ENCODE measurements at places on chromosomes 2 and 18.

- DNase-seq = peak; percentile 64
These were observed 510.3 kb upstream of the SETBP1 start for GRCh38 chr18:44170208-44170880.

- DNase-seq = peak; percentile 84
These were observed 304.2 kb downstream of the CYP26B1 start for GRCh38 chr2:71843391-71843850.

- DNase-seq = no peak
These were observed 144.1 kb downstream of the EVA1A start for GRCh38 chr2:75416420-75417342.

GRCh38 chr2:28000287-28000686, 109.8 kb downstream of the BABAM2 start:
- no peak for DNase-seq

- no peak for DNase-seq
These were observed 12.5 kb downstream of the PASK start for GRCh38 chr2:241136661-241137260.

DNA sequence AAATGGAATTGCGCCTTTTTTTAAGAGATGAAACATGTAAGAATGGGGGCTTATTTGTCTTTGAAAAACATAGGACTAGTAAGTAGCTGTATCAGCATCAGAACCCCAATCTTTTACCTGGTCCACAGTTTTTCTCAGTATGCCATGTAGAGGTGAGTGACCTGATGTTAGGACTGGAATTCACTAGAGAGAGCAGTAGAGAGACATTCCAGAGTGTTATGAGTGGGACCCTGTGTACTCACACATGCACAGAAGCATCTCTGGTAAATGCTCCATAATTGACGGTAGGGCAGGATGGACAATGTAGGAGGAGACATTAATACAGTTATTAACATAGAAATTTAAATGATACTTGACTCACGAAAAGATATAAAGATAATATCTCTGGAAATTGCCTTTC, 1.4 kb upstream of the GALNT13 start:
- no peak for DNase-seq
